ENCODE measurements at places on chromosomes 4 and X. TPM values are rescaled to one million over a fixed set of nuclear protein-coding genes. Genes with fewer than 3 reads are reported as not detected.

- no peak for DNase-seq
These were observed 37.6 kb downstream of the PGRMC2 start for GRCh38 chr4:128249787-128250668.

- DNase-seq, result peak; percentile 65
These were observed 24.0 kb upstream of the MTHFD2L start for GRCh38 chr4:74133786-74134499.

DNA sequence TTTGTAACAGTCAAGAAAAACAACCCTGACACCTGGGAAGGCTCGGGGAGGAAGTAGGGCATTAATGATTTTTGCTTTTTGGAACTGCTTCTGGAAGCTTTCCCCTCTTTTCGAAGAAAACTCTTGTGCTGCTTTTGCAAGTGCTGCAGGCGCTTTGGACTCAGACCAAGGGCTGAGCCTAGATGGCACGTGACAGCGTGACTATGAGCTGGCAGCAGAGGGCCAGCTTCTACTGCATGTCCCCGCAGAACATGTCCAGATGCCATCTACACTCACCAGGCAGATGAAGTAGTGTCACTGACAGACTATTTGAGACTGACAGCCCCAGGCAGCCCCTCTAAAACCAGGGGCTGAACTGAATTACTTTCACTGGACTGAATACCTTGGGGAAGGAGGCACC lies 6.2 kb downstream of the NR0B1 start:
- no peak for DNase-seq

GRCh38 chr4:94852616-94853015 lies 94.9 kb downstream of the BMPR1B start:
- DNase-seq, result no peak

Gene XAGE2
- total RNA-seq, result not detected

Gene TRIM61
- 4.1 TPM for total RNA-seq
